ENCODE measurements at places on chromosomes 2 and 18.

- DNase-seq, result no peak
Measured at GRCh38 chr2:73285159-73285739, 971 bp upstream of the FBXO41 start.

- DNase-seq, result no peak
Measured at GRCh38 chr18:79548077-79548450, 131.5 kb upstream of the CTDP1 start.

GRCh38 chr2:71736091-71736861 is 282.9 kb downstream of the DYSF start:
- no peak for DNase-seq

DNA sequence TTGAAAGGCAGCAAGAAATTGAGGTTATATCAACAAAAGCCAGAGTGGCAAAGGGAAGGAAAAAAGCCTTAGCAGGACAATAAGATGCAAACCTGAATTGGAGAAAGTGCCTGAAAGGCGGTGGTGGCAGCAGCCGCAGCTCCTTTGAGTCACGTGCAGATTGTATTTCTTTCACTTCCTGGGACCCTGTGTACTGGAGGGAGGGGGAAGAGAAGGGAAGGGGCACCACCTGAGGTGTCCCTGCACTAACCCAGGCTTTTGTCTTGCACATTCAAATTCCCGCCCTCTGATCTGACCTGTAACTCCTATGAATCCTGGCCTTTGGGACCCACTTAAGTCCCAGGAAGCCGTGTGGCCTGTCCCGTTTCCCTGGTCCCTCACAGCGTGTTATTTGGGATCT is 326.1 kb upstream of the SKOR2 start:
- no peak for DNase-seq

GRCh38 chr2:21372654-21373053 is 248.9 kb downstream of the TDRD15 start:
- DNase-seq, result no peak

GRCh38 chr2:36596397-36596796 is 1.6 kb downstream of the FEZ2 start:
- no peak for DNase-seq

GRCh38 chr18:45910405-45911023 is 56.6 kb downstream of the EPG5 start:
- peak; percentile 18 for DNase-seq

DNA sequence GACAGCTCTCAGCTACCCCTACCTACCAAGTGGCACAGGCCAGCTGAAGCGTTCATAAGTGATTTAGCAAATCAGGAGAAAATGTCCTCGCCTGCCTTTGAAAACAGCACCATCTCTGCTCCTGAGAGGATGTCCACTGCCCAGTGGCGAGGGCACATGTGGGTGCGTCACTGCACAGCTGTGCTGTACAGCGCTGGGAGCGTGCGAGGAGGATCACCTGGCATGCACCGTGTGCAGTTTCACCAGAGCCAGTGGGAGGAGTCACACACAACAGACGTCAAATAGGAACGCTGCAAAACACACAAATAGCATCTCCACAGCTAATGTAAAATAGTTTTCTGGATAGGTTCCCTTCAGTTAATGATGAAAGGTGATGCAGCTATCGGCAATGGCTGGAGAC is 154.1 kb downstream of the HDAC4 start:
- DNase-seq, result no peak

DNA sequence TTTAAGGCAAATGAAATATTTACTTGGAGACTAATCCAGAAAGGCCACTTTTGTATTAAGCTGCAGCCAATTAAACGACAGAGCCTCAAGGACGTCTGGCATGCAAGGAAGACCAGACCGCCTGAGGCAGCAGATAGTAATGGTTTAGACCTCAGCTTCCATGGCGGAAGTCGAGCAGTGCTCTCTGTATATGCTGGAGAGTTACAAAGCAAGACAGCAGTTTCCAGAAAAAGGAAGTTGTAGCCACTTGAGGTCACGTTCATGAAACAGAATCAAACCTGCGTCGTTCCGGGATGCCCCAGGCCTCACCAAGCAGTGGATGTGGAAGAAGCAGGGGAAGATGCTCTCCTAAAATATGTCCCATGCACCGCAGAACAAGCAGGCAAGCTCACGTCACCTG is 142.0 kb downstream of the PTGR3 start:
- DNase-seq, result no peak

- no peak for DNase-seq
Measured at GRCh38 chr2:237279012-237279768, 134.8 kb downstream of the COL6A3 start.

DNA sequence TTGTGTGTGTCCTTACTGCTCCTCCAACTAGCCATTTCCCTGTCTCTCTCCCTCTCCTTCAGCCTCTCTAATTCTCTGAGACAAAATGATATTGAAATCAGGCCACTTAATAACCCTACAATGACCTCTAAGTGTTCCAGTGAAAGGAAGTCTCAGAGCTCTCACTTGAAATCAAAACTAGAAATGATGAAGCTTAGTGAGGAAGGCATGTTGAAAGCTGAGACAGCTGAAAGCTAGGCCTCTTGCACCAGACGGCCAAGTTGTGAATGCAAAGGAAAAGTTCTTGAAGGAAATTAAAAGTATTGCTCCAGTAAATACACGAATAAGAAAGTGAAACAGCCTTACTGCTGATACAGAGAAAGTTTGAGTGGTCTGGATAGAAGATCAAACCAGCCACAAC is 72.9 kb downstream of the PRKCE start:
- no peak for DNase-seq

DNA sequence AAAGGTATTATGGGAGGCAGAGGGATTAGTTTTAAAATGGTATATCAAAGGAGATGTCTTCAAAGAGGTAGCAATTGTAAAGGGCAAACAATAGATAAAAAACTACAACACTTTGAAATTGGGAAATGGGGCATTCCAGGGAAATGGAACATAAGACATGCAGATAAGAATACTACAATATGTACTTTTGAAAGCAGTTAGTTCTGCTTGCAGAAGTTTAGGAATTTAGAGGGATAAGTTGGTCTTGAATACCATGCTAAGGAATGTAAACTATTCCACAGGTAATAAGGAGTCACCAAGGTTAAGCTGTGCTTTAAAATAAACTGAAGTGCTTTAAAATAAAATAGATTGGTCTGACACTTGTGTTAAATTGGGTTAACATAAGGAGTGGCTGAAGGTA is 571.7 kb upstream of the ACVR2A start:
- no peak for DNase-seq

DNA sequence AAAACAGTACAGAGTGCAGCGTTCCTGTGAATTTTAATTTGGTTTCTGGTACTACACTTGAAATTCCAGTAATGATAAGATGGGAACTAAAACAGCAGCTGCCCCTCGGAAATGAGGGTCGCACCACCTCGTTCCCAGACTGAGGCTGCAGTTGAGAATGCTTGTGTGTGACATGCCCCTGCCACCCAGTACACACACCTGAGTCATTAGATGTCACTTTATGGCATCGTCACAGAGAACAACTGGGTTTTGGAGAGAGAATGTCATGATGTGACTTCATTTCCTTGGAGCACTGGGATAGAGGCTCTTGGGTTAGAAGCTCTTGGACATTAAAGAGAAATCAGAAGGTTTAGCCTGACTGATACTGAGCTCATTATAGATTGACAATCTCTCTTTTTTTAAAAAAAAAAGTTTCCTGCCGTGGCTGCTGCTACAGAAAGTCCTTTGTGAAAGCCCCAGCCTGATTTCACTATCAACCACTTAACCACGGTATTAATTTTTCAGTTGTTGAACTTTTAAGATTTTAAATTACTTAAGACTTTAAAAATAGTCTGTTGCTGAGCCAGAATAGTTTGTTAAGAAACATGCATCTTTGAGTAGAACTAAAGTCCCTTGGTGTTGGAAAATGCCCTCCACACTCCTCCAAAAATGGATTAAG is 24.5 kb downstream of the BCL2L11 start:
- no peak for DNase-seq

- no peak for DNase-seq
Measured at GRCh38 chr2:239269173-239269885, 131.5 kb downstream of the HDAC4 start.

DNA sequence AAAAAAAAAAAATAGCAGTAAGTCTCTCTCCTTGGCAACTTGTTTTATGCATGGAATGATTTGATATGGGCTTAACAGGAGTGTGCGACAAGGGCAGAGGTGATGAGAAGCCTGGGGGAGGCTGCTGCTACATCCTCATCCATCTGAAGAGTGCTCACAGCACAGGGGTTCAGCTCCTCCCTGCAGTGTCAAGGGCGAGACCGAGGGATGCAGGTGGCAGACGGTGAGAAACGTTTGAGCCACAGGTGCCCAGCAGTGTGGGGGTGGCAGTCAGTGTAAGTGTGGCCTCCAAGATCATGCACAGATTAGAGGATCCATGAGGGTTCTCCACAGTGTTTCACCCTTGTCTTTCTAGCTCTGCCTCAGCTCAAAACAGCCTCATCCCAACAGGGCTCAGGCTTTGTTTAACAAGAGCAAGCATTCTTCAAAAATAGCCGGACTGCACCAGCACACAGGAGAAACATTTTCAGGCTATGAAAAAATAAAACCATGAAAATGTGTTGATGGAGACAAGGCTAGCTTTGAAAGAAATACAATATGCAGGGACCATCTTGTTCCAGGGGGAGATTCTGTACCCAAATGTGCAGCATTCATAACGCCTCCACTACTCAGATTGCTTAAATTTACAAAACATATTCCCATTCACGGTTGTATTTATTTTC is 324.5 kb upstream of the MYT1L start:
- DNase-seq, result no peak

DNA sequence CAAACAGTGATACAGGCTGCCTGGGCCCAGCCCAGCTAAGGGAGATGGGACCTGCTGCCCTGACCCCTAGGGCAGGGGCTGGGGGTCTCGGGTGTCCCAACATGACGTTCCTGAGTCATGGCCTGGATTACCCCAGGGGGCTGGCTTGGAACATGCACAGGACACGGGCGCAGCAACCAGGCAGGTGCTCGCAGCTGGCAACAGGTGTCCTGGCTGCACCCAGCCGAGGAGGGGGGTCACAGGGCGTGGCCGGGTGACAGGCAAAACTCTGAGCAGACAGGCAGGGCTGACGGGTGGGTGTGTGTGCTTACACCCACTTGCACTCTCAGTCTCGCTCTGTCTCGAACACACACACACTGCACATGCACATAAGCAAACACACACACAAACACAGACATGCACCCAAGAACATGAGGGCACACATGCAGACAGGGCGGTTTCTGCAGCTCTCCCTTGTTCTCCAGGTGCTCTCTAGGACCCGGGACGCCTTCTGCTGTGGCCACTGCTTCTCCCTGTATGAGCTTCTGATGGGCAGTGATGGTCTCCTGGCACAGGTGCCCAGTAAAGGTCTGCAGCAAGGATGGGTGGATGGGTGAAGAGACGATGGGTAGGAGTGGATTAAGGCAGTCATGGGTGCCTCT is 33.7 kb upstream of the TAF1B start:
- DNase-seq, result no peak

DNA sequence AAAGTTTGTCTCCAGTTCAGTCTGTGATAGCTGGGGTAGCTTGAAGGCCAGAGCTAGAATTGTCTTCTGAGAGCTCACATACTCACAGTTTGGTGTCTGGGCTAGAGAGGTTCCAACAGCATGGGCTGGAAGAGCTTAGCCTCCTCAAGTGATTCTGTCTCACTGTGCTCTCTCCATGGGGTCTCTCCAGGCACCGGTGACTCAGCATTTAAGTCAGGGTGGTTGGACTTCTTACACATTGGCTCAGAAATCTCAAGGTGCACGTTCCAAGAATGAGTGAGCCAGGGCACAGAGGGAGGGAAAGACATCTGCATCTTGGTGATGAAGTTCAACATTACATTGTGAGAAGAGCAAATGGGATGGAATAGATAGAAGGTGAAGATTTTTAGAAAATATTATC is 207.3 kb upstream of the DDX18 start:
- DNase-seq, result no peak

- DNase-seq, result no peak
Measured at GRCh38 chr2:167697194-167697593, 550.2 kb downstream of the STK39 start.

GRCh38 chr2:109530712-109531111 is 83.1 kb downstream of the SEPTIN10 start:
- no peak for DNase-seq

Data from stimulated activated CD4-positive, alpha-beta T cell treated with anti-CD3 and anti-CD28 coated beads, Interleukin-15, amount 100 ng/mL, for 48 hours (primary cell).